ENCODE measurements at places on chromosomes 16 and 17.

DNA sequence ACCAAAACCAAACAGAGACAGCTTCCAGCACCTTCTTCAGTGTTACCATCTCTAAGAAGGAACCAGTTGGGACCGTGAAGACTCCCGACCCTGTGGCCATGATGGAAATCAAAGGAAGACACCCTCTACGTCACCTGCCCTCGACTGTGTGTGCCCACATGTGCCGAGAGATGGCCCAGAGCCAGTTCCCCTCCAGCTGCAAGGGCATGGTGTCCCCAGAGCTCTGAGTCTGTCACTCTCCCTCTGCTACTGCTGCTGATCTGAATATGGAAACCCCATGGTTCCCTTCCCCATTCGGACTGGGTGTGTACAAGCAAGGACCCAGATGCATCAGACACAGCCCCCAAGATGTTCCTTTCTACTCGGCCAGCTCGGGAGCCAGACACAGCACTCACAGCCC, 76.4 kb downstream of the SOCS1 start:
- no peak for DNase-seq

DNA sequence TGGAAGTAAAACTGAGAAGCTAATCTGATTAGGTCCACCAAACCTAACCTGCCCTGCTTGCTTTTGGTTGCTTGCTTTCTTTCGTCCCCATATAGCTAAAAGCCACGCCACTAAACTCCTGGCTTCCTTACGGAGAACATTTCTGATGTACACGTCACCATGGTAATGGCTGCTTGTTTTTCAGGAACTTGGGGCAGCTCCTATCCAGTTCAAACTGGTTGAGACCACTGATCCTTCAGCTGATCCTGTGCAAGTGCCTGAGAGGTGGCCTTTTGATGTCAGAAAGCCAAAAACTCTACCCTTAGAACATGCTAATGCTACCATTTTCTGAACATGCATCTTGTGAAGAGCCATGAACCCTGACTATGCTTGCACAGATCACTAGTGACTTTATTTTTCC, 14.4 kb upstream of the DHRS7C start:
- DNase-seq: no peak

GRCh38 chr17:9792181-9792840, 919 bp upstream of the DHRS7C start:
- DNase-seq: no peak

DNA sequence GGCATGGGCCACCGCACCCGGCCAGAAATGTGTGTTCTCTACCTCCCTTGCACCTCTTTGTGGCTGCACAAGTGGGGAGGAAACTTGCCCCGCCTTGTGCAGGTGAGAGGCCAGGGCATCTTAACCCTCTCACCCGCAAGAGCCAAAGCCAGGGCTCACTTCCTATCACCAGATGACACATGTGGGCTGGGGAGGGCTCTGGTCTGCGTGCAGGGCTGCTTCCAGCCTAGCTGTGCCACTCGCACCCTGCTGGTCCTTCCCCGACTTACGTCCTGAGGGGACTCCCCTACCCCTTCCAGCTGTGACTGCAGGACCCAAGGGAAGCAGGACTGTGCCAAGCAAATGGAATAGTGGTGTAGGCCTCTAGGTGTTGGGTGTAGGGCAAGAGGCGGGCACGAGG, 6.9 kb downstream of the MIEF2 start:
- no peak for DNase-seq

- DNase-seq: no peak
Observed at GRCh38 chr17:9255833-9256232, 234.5 kb downstream of the NTN1 start.

- peak; percentile 2 for DNase-seq
Observed at GRCh38 chr16:73166441-73166851, 118.5 kb upstream of the ZFHX3 start.

GRCh38 chr17:40456396-40456951, 13.2 kb downstream of the IGFBP4 start:
- no peak for DNase-seq

DNA sequence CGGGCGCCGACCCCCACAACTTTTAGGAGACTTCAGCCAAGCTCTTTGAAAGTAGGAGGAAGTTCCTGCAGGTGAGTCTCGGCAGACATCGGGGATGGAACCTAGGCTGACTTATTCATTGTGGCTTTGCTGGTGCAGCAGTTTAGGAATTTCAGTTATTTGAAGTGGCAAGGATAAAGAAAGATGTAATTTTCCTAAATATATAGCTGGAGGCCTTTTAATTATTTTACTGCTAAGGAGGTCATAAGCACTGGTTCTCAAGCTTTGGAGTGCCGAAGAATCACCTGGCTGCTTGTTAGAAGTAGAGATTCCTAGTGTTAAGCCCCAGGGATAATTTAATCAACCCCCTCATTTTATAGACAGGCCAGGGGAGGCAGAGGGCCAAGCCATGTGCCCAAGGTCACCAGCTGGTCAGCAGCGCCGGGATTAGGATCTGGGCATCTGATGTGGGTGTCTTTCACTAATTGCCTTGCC, 28.9 kb upstream of the BCAR1 start:
- no peak for DNase-seq

DNA sequence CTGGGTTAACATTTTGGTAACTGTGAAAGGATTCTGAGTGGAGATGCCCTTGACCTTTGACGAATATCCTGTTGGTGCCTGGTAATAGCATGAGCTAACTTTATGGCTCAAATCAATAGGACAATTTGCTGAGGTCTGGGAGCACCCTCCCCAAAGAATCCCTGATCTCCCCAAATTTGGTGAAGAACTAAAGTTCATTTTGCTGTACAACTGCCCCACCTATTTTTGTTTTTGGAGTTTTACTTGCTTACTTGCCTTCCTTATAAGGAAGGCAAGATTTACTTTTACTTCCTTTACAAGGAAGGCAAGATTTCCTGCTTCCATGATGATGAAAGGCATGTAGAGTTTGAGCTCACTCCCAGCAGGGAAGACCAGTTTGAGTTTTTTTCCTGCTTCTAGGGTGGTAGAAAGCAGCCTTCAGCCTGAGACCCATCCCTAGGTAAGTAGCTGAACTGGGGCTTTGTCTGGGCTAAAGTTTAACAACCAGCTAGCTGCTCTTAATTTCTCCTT, 2.8 kb downstream of the KRTAP4-9 start:
- DNase-seq: no peak

DNA sequence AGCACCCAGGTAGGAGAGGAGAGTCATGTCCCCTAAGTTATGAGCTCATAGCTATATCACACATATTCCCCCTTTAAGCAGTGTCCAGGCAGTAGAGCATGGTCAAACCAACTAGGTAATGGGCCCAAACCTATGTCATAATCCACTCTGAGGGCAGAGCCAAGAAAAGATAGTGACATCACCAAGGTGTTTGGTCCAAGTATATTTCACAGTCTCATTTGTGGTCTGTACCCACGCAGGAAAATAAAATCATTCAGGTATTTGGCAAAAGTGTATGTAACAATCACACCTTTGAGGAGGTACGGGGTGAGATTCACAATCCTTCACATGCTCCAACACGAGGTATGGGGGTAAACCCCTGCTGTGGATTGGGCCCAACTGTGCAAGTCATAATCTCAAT, 2112.8 kb downstream of the TP53TG3F start:
- DNase-seq: no peak

GRCh38 chr17:73379826-73380225, 68.0 kb upstream of the CDC42EP4 start:
- no peak for DNase-seq

DNA sequence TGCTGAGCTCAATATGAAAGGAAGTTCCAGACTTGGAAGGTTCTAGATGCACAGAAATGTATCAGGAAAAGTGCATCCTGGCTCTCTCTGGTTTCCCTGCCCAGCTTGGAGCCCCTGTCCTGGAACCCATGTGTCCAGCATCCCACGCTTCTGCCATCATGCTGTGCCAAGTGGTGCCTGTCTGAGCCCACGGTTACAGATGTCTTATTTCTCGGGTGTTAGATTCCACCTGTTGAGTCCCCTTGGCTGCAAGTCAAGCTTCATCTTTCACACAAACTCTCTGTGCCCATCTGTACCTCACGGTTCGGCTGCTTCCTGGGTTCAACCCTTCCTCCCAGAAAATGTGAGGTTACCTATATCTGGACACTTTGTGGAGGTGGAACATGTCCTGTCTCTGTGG, 22.5 kb downstream of the OR1D5 start:
- no peak for DNase-seq

DNA sequence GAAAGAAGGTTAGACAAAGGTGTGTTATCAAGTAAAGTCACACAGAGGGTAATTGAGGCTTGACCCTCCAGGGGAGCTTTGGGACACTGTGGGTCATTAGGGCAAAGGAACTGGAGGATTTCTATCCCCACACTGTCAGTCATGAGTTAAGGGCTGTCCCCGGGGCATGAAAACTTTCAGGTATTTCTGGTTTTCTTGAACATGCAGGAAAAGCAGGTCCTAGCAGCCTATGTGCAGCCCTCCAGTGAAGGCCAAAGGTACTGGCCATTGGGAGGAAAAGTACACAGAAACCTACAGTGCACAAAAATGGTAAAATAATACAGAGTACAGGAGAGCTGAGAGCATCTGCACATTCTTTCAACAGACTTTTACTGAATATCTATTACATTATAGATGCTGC, 44.4 kb upstream of the SCNN1B start:
- DNase-seq: no peak

DNA sequence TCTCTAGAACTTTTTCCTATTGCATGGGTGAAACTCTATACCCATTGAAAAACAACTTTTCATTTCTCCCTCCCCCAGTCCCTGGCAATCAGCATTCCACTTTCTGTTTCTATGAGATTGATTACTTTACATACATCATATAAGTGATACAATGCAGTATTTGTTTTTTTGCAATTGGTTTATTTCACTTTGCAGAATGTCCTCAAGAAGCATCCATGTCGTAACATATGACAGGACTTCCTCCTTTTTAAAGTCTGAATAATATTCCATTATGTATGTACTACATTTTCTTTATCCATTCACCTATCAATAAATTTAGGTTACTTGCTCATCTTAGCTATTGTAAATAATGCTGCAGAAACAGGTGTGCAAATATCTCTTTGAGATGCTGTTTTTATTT, 8.8 kb downstream of the IL21R start:
- DNase-seq: no peak

GRCh38 chr16:89193576-89194293, 6.6 kb downstream of the SLC22A31 start:
- DNase-seq: no peak

DNA sequence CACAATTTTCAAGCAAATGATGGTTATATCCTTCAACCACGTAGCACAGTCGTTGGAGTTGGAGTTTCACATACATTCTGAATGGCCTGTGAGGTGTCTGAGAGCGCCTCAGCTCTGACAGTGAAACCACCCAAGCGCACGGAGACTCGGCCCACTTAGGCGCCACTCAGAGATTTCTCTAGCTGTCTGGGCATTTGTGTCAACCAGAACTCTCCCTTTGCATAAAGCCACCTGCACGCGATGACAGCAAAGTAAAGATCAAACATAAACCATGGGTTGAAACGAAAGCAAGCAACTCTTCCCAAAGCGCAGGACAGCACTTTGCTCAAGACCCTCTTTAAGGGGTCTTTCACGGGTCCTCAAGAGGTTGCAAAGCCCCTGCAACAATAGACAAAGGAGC, 533 bp downstream of the SLC6A4 start:
- no peak for DNase-seq

DNA sequence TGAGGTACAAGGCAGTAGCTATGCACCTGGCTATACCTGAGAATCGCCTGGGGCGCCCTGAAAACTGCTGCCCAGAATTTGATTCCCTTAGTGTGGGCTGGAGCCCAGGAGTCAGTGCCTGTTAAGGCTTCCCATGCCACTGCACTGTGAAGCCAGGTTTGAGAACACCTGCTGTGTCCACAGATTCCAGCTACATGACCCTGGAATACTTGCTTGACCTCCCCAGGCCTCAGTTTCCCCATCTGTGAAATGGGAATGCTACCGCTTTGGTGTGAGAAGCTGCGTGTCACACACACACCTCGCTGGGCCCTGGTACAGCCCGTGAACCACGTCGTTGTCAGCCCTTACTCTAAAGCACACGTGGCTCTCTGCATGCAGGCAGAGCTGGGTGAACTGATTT, 271.0 kb downstream of the C16orf95 start:
- no peak for DNase-seq

DNA sequence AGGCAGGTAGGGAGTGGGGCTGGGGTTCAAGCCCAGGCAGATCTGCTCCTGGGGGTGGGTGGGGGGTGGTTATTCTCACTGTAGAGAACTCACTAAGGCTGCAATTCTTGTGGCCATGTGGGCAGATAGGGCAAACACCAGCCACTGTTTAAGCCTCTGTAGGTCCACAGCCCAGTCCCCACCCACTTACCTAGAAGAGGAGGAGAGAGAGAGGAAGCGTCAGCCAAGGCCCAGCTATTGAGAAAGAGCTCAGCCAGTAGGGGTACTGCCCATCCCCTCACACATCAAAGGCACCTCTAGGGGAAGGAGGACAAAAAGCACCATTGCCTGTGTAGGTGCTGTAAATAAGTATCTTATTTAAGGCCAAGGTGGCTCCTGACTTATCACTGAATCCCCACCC, 12.9 kb downstream of the KRT16 start:
- DNase-seq: no peak

- DNase-seq: no peak
Observed at GRCh38 chr17:49104511-49105074, 28.0 kb upstream of the B4GALNT2 start.

DNA sequence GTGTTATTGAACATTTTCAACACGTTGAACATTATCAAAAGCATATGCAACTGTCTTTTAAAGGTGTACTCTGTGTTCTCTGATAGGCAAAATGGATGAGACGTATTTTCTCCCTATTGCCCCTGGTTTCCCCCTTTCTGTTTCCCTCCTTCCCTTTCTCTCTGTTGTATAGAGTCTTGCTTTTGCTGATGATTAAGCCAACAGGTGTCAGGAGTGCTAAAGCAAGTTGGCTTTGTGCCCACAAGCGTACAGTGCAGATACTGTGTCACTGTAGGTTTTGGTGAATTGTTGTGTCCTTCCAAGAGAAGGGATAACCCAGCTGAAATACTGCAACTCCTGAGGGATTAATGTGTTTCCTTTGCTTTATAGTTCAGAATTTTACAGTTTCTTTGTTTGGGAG, 74.4 kb downstream of the COX10 start:
- no peak for DNase-seq

DNA sequence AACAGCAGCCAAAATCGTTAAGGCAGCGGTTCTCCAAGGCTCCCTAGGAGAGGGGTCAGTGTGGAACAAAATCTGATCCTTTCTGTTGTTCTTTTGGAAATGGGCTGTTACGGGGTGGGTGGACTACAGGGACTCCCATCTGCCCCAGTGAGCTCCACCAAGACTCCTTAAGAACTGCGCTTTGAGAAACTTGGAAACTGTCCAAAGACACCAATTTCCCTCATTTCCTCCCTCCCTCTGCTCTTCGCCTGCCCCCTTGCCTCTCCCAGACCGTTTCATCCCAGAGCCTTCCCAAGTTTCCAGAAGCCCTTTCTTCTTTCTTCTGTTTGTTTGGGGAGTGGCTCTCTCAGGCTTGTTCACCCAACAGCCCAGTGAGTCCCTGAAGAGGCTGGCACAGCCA, 205.4 kb downstream of the COPRS start:
- no peak for DNase-seq
